ENCODE measurements at places on chromosomes 13 and 19. TPM values are rescaled to one million over a fixed set of nuclear protein-coding genes. Genes with fewer than 3 reads are reported as not detected.

GRCh38 chr13:23516702-23517101 lies 53.5 kb upstream of the TNFRSF19 start:
- DNase-seq = no peak

DNA sequence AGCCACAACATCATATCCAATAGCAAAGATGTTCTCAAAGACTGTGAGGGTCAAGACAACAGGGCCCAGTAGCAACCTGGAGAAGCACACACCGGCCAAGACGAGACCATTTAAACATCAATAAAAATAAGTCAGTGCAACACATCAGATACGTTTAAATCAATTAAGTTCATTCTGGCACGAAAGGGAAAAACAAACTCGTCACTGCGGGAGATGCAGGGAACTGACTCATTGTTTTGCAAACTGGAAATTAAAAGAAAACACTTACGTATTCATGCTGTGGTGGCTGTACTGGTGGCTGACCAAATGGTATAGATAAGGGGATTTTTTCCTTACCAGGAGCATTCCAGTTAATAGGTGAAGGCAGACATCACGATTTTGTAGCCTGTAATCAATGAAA lies 26.3 kb upstream of the SLC15A1 start:
- no peak for DNase-seq

GRCh38 chr13:96426167-96426566 lies 336.3 kb downstream of the HS6ST3 start:
- no peak for DNase-seq

DNA sequence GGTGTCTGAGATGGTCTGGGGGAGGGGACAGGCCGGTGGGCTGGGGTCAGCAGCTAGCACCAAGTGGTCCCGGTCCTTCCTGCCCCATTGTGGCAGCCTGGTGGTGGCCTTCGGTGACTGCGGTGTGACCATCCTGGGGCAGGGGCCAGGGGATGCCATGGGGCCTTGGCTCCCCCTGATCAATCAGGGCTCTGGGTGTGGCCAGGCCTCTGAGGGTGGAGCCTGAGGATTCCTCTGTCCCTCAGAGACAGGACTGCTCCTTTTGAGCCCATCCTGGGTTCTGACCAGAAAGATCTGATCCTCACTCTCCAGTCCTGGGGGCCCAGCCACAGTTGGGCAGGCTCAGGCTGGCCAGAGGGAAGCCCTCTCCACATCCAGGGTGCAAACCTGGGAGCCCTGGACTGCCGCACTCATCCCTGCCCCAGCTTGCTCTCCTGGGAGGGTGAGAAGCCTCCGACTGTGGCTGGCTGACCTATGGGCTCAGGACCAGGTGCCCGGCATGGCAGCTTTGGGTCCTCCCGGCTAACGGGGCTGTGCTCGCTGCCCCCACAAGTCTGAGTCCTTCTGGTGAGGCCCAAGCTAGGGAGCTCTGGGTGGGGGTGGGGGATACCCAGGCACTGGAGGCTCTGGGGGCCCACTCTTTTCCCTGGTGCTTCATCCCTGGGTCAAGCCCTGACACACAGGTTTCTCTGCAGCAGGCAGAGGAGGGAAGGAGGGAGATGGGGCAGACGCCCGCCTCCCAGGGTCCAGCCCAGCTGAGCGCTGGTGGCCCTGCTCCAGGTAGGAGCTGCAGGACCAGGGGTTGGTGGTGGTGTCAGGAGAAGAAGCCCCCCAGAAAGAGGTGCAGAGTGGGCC lies 59.5 kb downstream of the IER2 start:
- DNase-seq = no peak

DNA sequence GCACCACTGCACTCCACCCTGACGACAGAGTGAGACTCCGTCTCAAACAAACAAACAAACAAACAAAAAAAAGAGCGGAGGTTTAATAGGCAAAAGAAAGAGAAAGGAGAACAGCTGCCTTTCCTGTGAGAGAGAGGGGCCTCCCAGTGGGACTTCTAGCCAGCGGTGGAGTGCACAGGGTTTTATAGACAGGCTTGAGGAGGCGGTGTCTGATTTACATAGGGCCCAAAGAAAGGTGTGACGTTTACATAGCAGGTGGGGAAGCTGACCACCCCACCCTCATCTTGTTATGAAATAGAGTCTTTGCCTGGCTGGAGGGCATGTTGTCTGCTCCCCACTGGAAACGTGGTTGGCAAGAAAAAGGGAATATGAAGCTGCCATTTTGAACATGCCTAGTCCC lies 106.0 kb upstream of the CSNK1A1L start:
- no peak for DNase-seq

DNA sequence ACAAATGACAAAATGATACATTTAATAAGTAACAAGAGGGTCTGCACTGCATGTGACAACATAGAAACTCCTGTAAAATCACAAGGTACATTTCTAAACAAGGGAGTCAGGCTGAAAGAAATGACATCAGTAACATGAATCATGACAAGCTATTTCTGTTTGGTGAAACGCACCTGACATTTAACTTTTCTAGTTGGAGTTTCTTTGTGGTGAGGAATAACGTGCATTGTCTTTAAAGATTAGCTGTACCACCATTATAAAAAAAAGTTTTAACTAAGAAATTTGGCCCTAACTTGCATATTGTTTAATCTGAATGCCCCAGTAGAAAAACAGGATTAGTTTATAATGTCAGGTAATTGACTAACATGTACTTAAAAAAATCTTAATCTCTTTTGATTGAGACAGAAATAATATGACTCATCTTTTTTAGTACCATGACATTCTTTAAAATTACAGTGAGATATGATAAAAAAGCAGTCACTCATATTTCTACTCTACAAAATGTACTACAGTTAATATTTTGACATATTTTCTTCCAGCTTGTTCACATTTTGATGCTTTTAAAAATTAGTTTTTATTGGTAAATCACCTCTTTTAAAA lies 418.2 kb downstream of the KLF12 start:
- DNase-seq = no peak

GRCh38 chr19:16628984-16629691 lies 1.1 kb upstream of the MED26 start:
- DNase-seq = no peak

- peak; percentile 98 for DNase-seq
Measured at GRCh38 chr19:1438035-1438932, at the start of gene RPS15. Gene RPS15, plus strand, starts transcription at chr19:1438396. Its CDS starts 30 bp downstream, at chr19:1438426.

GRCh38 chr19:275958-276646 lies 15.1 kb downstream of the PLPP2 start:
- DNase-seq = no peak

- no peak for DNase-seq
Measured at GRCh38 chr13:36341718-36342117, 4.5 kb downstream of the SPART start.

DNA sequence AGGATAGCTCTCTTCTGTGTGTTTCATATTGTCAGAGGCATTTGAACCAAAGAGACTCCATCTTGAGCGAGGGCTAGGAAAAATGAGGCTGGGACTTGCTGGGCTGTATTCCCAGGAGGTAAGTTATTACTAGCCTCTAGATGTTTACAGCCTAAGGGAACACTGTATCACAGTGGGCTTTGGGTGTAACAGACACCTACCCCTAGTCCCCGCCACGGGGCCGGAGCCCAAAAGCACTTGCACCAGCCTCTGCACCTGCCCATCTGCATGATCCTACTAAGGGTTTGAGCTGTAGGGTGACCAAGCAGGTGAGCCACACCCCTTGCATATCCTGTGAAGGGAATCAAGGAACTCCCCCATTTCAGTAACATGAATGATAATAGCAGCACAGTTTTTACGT lies 1972.2 kb downstream of the OLFM4 start:
- no peak for DNase-seq

DNA sequence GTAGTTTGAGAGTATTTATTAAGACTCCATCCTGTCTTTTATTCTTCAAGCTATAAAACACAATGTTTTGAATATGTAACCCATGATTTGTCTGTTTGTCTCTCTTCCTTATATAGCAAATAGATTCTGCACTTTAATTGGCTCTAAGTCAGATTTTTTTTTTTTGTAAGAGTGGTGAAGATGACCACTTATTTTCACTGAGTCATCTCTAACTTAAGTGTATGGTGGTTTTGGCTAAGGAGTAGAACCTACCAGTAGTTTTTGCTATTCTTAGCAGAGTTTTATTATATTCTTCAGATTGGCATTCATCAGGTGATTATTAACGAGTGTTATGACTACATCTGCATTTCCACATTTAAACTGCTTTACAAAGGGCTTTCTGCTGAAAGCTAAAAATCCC lies 194.7 kb downstream of the LMO7 start:
- DNase-seq = no peak

GRCh38 chr13:50353651-50354415 lies 338.6 kb downstream of the KCNRG start:
- no peak for DNase-seq

DNA sequence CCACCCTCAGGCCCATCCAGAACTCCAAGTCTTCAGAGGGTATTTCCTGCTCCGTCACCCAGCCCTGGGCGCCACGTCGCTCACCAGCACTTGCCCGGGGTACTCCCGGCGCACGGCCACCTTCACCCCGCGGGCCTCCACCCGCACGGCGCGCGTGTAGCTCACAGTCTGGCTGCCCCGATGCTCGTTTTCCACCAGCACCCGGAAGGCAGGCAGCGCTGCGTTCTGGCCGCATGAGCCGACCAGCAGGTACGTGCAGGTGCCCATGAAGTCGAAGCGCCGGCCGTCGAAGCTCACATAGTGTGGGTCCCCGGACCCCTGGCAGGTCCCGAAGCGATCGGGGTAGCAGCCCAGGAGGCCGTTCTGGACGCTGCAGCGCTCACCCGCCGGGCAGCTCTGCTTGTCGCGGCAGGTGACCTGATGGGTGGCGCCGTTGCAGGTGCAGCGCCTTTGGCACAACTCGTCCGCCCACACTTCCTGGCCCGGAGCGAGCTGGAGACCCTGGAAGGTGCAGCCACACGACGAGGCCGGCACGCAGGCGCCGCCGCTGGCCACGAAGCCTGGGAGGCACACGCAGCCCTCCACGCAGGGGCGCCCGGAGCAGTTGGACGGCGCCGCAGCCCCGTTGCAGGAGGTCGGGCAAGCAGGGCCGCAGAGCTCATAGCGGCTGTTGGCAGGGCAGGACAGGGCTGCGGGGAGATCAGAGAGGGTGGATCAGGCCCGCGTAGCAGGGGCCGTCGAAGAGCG lies 19.2 kb downstream of the FCGBP start:
- DNase-seq = peak; percentile 68

GRCh38 chr19:13557756-13558398 lies 51.6 kb upstream of the CACNA1A start:
- DNase-seq = no peak

- no peak for DNase-seq
Measured at GRCh38 chr13:97027162-97027554, 32.9 kb upstream of the OXGR1 start.

DNA sequence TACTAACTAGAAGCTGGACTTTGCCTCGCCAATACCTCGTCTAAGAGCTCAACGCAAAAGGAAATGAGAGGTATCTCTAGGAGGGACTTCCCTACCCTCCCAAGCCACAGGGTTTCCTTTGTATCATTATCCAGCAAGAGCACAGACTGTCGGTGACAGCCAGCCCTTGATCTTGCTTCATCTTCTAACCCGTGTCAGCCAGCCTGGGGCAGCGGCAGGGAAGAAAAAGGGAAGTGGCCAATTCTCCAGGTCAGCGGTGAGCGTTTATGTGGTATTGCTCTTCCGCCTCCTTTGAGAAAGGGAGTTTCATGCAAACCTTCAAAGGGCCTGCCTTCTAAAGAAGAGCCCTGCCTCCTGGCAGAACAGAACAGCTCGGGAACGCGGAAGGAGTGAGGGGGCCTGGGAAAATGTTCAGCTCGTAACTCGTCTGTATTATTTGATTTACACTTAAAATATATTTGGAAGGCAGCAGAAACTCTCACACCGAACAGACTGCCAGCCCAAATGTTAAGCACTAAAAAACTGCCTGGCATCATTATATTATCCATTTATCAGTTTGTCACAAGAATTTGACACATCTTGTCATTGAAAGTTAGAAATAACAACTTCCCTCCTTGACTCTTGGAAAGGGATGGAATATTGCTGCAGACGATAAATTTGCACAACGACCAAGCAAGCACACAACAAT lies 41.8 kb downstream of the EFNB2 start:
- DNase-seq = no peak

DNA sequence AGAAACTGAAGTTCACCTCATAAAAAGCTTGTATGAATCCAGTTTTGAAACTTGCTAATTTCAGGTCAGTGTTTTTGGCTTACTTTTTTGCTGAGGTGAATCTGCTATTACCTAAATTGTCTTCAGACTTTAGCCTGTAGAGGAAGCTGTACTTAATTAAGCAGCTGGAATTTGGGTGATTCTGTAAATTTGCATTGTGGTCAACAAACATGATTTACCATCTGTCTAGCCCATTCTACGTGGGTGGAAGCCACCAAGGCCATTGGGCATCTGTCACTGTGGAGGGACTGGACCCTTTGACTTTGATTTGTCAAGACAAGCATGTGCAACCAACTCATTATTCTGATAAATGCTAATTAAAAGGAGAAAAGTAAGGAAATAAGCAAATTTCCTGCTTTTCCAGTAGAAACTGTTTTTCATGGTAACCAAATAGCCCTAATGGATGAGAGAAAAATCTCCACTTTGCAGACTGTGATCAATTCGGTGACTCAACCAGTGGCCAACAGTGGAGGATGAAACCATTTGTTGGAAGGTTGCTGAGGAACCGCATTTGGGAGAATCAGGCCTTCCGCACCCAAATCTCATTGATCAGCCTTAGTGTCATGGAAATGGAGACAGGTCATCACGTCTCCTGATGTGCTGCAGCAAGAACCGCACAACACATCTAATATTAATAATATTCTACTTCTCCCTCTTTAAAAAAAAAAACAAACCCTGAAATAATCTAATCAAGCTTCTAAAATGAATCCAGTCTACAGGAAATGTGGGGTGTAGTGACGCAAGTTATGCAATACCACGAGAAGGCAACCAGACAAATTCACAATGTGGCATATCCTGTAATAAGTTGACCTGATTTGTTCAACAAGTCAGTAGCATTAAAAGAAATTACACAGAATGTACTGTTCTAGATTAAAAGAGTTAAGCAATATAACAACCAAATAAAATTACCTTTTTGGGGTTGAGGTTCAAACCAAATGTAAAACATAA lies 54.3 kb downstream of the GARRE1 start:
- DNase-seq = no peak

DNA sequence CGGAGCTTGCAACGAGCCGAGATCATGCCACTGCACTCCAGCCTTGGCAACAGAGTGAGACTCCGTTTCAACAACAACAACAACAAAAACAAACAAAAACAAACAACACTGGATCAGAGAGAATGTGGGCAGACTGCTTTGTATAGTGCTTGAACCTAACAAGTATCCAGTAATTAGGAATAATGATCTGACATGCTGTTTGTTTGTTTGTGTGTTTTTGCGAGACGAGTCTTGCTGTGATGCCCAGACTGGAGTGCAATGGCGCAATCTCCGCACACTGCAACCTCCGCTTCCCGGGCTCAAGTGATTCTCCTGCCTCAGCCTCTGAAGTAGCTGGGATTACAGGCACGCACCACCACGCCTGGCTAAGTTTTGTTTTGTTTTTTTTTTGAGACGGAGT lies 14.0 kb downstream of the SAE1 start:
- no peak for DNase-seq

Gene CRX
- total RNA-seq = not detected

Gene GRIN2D
- 0.46 TPM for total RNA-seq

Gene KCNRG
- total RNA-seq = 0.85 TPM

Gene SERPINE3
- not detected for total RNA-seq

Gene SYNGR4
- not detected for total RNA-seq

Gene APOC1
- 201 TPM for total RNA-seq

Gene IFNL1
- total RNA-seq = not detected
